ENCODE measurements at places on chromosomes 6 and 20.

GRCh38 chr6:14767226-14767625, 478.6 kb upstream of the JARID2 start:
- H3K4me3 ChIP-seq = no peak overlapping the region
- no peaks in the 10 kb centered on the region for H3K27me3 ChIP-seq
- H3K36me3 ChIP-seq = no peaks in the 10 kb centered on the region
- H3K27ac ChIP-seq = no peak overlapping the region
- no peak for DNase-seq

DNA sequence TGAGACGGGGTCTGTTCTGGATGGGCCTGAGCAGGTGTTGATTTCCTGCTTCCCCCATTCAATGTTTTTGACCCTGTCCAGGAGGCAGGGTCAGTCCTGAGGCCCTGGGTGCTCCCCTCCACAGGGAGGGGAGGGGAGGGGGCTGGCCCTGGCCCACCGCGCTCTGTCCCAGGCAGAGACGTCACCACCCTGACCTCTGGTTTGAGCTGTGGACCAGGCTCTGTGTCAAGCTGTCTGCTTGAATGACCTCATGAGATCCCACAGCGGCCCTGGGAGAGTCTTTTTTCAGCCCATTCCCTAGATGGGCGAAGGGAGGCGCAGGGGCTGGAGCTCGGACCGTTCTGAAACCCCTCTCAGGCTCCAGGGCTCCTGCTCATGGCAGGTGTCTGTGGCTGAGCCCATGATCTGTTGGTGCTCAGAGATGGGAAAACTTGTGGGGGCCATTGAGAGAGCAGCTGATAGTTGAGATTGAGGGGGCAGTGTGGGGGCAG, 8.9 kb upstream of the LKAAEAR1 start:
- DNase-seq = no peak
- no peaks in the 10 kb centered on the region for H3K36me3 ChIP-seq
- no peak overlapping the region for H3K4me3 ChIP-seq
- H3K27me3 ChIP-seq = no peaks in the 10 kb centered on the region
- no peak overlapping the region for H3K27ac ChIP-seq

DNA sequence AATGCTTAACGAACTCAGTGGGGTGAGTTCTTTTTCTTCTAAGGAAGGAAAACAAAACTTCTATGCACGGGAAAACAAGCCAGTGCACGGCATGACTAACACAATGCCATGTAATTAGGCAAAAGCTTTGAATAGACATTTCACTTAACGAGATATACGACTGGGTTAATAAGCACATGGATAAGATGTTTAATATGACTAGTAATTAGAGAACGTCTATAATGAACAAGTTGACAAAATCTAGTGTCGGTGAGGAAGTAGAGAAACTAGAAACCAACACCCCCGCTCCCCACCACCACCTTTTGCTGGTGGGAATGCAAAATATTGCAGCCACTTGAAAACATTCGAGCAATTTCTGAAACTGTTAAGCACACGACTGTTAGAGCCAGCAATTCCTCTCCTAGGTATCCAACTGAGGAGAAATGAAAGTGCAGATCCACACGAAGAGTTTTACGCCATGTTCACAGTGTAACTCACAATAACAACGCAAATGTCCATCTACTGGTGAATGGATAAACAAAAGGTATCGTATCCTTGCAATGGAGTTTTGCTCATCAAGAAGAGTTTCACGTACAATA, 644.9 kb upstream of the AGPAT4 start:
- H3K4me3 ChIP-seq = no peak overlapping the region
- no peak for DNase-seq
- H3K27ac ChIP-seq = no peak overlapping the region
- H3K27me3 ChIP-seq = no peaks in the 10 kb centered on the region
- H3K36me3 ChIP-seq = no peaks in the 10 kb centered on the region

DNA sequence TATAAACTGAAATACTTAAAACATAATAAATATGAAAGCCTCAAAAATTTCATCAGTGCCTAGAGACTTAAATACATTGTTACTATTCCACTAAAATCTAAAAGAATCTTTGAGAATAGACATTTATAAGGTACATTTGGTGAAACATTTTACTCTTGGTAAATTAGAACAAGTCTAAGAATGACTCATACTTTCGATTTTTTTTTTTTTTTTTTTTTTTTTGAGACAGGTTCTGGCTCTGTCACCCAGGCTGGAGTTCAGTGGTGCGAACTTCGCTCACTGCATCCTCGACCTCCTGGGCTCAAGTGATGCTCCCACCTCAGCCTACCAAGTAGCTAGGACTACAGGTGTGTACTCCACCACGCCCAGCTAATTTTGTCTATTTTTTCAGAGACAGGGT, 6.4 kb downstream of the FUCA2 start:
- H3K36me3 ChIP-seq = no peaks in the 10 kb centered on the region
- no peak overlapping the region for H3K4me3 ChIP-seq
- no peaks in the 10 kb centered on the region for H3K27me3 ChIP-seq

DNA sequence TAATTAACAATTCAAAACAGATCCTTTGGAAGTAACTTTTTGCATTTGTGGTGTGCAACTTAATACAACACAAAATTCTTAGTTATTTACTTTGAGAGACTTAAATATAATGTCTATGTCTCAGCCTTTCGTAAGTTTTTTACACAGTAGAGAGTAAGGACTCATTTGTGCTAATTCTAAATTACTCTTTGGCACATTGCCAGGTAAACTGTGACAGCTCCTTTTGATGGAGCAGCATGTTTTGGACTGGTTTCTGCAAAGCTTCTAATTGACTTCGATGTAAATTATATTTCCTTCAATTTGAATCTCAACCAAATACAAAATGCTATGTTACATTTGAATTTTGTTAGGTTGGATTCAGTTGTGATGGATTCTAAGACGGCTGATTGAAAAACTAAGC, 450.7 kb upstream of the OPRM1 start:
- no peak overlapping the region for H3K4me3 ChIP-seq
- H3K36me3 ChIP-seq = peaks cover 4% of the 10 kb centered on the region
- no peaks in the 10 kb centered on the region for H3K4me1 ChIP-seq
- no peak for DNase-seq
- H3K27me3 ChIP-seq = no peaks in the 10 kb centered on the region

DNA sequence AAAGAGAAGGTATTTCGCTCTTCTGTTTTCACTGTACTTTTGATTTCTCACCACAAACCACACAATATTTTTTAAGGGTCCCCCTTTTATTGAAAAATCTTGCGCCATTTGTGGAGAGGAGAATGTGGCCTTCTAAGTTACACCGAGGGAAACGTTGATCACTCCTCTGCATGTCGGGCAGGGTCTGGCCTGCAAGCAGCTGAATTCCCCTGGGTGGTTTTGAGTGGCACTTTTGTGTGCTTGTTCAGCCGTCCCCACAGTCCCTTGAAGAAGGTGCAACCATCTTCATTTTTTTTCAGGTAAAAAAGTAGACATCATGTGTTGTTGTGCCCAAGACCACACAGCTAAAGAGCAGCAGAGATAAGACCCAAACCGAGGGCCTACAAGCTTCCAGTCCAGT, 6.1 kb downstream of the GPR31 start:
- DNase-seq = no peak
- H3K4me1 ChIP-seq = no peaks in the 10 kb centered on the region
- no peaks in the 10 kb centered on the region for H3K36me3 ChIP-seq
- no peak overlapping the region for H3K27ac ChIP-seq

GRCh38 chr6:15504581-15505350, 158.1 kb downstream of the DTNBP1 start:
- H3K4me3 ChIP-seq = peak overlapping the region; percentile 60
- H3K27ac ChIP-seq = peak overlapping the region; percentile 62
- H3K27me3 ChIP-seq = no peaks in the 10 kb centered on the region

All from breast epithelium (tissue), 4 donors.